ENCODE measurements at places on chromosomes 13 and 19.

DNA sequence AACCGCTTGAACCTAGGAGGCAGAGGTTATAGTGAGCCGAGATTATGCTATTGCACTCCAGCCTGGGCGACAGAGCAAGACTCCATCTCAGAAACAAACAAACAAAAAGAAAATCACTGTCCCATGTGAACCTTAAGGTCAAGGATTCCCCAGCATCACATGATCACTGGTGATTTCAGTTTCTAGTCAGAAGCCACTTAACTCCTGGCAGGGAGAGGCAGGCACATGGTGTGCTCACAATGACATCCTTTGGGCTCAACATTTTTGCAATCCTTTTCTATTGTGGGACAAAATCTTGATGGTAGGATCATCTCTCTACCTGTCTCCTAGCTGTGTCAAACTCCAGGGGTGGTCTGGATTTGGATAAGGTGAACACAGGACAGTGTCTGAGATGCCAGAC is 12.1 kb downstream of the AKAP8 start:
- no peak for DNase-seq

DNA sequence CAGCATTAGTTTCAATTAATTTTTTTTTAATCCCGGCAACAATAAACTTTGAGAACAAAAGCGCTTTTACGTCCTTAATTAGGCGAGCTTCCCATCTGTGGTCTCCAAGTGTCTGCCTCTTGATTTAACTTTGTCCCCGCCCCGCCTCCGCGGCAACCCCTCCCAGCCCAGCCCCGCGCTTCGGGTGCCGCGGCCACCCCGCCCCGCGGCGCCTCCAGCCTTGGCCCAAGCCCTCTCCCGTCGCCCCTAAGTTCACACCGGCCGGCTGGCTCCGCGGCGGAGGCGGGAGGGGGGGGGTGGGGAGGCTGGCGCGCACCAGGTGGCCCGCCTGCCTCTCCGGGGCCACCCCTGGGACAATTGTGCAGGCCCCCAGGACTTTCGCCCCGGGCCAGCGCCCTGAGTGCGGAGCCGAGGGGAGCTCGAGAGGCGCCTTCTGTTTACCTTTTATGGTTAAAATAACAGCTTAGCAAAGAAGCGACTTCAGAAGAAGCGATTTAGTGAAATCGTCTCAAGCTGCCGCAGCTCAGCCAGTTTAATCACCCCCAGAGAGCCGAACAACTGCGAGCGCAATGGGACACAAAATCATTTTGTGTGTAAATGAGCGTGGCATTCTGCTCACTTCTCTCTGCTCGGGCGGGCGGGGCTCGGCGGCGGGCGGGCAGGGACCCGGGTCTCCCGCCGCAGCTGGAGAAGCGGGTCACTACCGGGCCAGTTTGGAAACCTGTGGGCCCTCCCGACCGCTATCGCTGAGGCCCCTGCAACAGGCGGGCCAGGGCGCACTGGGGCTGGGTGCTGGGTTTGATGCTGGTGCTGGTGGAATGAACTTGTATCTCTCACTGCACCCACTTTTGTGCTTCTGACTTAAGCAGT is 1.4 kb downstream of the KCTD15 start:
- no peak for DNase-seq

DNA sequence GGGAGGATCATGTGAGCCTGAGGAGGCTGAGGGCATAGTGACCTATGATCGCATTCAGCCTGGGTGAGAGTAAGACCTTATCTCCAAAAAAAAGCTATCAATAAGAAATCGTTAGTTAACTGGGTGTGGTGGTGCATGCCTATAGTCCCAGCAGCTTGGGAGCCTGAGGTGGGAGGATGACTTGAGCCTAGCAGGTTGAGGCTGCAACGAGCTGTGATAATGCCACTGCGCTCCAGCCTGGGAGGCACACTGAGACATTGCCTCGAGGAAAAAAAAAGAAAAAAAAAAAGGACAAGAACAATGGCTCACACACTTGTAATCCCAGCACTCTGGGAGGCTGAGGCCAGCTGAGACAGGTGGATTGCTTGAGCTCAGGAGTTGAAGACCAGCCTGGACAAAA is 16.2 kb downstream of the PSPC1 start:
- DNase-seq, result no peak

- peak; percentile 84 for DNase-seq
Measured at GRCh38 chr13:40116008-40116407, 460.5 kb downstream of the COG6 start.

GRCh38 chr19:47623921-47624391 is 15.0 kb downstream of the BICRA start:
- no peak for DNase-seq

DNA sequence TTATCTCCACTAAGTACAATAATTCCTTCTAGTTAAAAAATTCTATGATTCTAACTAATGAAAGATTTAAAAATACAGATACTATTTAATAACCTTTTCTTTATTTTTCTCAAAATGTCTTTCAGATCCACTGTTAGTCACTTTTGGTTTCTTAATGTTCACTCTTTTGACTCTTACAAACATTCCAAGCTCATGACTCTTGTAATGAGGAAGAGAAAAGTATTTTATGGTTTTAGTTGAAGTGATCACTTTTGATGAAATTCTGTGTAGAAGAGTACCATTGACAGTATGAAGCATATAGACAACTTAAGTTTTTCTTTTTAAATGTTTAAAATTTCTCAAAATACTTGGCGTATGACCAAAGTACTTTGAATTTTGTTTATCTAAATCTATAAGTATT is 27.8 kb downstream of the COG3 start:
- DNase-seq, result no peak

DNA sequence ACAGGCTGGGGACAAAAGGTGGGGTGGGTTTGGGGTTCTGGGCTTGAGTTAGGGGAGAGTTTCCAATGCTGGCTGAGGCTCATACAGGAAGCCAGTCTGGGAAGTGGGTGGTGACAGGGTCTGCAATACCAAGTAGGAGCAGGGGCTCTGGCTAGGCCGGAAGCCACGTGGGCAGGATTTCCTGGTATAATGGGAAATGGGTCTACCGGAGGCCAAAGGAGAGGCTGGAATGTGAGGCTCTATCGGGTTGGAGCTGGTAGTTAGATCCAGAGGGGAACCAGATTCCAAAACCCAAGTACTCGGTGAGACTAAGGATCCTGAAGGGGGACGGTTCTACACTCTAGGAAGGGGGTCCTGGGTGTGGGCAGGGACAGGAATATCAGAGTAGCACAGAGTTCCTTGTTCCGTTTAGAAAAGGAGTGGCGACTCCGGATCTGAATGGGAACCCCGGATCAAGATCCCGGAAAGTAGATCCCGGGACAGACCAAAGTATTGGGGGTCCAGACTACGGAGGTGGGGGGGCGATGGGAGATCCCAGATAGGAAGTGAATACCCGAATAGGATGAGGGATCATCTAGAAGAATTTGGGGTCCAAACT is 802 bp downstream of the CDC37 start:
- DNase-seq, result peak; percentile 37

- no peak for DNase-seq
Measured at GRCh38 chr13:37599519-37599918, 951 bp upstream of the POSTN start.

DNA sequence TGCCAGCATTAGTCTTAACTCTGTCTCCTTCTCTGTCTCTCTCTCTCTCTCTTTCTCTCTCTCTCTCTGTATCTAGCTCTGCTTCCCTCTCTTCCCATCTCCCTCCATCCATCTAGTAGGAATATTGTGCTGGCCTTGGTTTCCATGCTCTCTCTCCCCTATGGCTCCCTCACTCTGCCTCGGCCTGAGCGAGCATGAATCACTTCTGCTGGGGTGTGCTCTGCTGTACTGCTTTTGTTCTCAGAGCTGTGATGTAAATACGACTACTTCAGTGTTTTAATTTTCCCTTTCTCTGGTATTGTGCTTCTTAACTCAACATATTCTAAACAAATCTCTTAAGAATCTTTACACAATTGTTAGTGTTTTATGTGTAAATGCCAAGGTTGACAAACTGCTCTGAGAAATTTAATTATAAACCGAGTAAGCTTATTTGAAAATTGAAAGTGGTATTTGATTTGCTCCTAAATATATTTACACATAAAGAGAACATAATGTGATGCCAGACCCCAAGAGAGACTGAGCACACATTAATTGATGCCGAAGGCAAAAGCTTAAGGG is 211.5 kb upstream of the KL start:
- DNase-seq, result no peak

- DNase-seq, result peak; percentile 86
Measured at GRCh38 chr13:105139380-105140285, 1395.8 kb downstream of the EFNB2 start.

DNA sequence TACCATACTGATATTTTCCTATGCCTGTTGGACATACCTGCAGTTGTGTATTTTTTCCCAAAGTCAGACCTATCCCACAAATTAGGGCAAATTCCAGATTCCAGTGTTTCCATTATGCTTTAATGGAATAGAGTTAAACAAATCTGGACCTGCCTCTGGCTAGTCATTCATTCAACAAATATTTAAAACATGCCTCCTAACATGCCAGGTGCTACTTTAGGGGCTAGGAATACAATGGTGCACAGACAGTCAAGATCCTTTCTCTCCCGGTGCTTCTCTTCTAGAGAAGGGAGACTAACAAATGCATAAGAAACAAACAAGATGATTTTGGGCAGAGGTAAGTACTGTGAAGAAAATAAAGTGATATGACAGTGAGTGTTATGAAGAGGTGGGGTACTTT is 7.5 kb upstream of the WDFY2 start:
- DNase-seq, result no peak

GRCh38 chr13:37289212-37289935 is 183.9 kb upstream of the CSNK1A1L start:
- DNase-seq, result no peak

DNA sequence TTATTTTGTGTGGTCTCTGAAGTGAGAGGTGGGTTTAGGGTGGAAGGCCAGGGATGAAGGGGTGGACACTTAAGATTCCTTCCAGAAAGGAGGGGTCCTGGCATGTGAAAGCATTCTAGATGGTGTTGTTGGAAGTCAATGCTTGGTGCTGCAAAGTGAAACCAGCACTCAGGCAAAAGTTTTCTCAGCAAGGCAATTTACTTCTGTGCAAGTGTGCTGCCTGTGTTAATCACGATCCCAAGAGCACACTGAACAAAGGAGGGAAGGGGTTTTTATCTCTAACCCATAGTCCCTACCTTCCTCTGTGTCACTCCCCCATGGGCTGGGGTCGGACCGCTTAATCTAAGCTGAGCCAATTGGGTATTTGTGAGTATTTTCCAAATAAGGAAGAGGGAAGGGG is 1.3 kb downstream of the ZNF134 start:
- no peak for DNase-seq

DNA sequence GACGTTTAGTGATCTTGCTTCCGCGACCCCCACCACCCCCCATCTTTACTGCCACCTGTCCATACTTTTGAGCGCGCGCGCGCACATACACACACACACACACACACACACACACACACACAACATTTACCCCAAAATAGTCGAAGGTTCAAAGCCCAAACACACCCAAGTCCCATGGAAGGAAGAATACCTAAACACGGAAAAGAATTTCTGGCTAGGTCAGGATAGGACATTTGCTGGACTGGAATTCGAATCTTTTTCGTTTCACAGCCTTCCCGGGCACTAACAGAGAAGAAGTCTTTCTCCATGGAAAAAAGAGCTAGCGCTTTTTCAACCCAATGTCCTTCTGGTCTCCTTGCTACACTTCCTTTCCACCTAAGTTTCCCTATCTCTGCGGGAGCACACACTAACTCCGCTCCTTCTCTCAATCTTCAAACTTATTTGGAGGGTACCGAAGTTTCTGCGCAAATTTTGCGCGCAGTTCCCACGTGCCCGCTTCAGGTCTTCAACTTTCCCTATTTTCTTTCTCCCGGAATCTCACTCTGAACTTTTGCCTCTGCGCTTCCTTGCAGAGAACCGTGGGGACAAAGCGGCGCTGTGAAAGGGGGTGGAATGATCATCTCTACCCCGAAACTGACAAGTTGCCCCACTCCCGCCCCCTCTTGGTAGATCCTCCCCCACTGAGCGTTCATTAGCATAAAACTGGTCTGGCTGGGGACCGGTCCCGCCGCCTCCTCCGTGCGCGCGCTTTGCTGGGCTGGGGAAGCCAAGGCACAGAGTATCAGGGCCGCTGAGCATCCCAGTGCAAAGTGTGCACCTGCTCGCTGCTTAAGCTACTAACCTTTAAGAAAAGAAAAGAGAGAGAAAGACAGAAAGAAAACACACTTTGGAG is 2.7 kb downstream of the DACH1 start:
- no peak for DNase-seq

DNA sequence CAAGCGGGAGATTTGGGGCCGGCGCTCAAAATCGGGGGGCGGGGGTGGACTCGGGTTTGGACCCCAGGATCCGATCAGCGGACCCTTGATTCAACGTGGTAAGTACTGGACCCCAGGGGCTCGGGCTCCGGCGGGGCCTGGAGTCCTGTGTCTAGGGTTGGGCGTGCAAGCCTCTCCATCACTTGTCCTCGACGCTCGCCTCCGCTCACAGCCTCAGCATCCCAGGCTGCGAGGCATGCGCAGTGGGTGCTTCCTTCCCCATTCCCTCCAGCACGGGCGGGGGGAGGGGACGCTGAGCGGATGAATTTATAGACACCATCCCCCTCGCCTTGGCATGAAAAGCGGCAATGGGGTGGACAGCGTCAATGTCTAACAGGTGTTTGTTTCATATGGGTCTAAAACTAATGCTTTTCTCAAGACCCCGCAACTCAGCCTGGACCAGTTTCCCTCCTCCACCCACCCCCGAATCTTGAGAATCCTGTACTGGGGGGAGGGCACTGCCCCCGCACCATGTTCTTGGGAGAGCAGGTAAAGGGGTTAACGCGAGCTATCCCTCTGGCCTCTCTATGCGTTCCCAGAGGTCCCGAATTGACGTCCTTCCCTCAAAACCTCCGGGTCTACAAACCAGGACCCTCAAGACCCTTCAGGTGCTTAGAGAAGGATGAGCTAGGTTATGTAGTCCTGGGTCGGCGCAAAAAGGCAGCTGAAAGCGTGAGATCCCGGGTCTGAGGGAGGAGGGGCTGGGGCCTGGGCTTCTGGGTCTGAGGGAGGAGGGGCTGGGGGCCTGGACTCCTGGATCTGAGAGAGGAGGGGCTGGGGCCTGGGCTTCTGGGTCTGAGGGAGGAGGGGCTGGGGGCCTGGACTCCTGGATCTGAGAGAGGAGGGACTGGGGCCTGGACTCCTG is 579 bp downstream of the CPT1C start:
- no peak for DNase-seq

DNA sequence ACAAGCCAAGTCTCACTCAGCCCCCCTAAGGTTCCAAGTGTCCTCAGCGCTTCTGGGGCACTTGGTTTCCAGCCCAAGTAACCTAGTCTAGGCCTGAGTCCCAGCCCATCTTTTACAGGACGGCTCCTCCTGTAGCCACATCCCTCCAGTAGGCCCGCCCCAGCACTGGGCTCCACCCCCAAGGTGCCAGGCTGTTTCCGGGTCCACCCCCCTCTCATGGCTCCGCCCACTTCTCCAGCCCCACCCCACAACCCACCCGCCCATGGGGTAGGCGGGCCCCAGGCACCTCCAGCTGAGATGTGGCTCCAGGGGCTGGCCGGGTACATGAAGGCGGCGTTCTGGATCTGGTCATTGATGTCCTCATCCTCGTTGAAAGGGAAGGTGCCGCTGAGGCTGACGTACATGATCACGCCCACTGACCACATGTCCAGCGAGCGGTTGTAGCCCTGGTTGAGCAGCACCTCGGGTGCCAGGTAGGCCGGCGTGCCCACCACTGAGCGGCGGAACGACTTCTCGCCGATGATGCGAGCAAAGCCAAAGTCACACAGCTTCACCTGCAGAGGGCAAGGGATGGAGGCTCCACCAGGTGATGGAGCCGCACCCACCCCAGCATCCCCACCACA is 17.2 kb upstream of the DACT3 start:
- peak; percentile 67 for DNase-seq
